Fibroblast of gingiva (primary cell): ENCODE measurements at places on chromosomes 16 and 17.

GRCh38 chr17:46063241-46063640 lies 64.2 kb downstream of the STH start:
- peak; percentile 52 for DNase-seq

- peak; percentile 10 for DNase-seq
Measured at GRCh38 chr17:34163646-34164045, 91.4 kb upstream of the CCL2 start.

GRCh38 chr16:2985462-2985861 lies 5.2 kb upstream of the PKMYT1 start:
- DNase-seq: no peak

DNA sequence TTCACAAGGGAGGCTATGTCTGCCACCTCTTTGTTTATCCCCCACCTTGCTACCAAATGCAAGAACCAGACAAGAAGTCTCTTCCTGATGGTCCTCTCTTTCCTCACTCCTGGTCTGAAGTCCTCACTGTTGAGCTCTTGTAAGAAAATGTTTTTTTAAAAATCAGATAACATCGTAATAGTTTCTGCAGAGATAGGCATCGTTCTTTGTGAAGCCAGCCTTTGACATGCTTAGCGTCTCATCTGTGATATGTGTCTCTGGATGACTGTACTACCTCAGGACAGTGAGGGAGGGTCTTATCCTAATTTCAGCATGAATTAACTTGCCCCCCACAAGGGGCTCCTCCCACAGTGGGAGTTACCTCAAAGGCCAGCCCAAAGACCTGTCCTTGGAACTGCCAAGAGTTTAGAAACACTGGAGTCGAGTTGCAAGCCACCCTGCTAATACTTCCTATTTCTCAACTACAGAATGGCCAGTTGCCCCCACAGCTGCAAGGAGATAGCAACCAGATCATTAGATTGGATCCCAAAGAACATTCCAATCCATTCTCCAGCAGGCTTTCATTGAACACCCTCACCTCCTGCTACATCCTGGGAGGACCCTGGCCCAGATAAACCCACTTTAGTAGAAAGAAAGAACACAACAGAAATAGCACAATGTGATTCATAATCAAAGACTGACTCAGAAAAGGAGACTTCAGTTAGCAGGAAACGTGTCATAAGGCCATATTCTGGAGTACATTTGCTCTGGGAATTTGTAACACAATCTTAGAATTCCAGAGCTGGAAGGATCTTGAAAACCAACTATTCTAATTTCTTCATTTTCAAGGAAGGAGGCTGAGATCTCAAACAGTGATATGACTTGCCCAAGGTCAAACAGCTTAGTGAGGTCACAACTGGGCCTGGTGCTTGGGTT lies 151.0 kb downstream of the IRX3 start:
- peak; percentile 44 for DNase-seq

DNA sequence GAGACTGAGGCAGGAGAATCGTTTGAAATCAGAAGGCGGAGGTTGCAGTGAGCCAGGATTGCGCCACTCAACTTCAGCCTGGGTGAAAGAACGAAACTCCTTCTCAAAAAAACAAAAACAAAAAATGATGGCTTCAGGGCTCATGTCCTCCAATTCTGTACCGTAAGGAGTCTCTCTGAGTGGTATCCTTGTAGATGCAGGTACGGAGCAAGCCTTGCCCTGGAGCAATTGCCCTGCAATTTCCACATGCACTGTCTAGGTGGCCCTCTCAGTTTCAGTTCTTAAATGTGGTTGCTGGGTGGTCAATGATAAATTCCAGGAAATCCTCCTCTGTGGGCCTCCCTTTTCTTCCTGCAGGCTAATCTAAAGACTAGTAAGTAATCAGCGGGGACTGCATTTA lies 10.6 kb downstream of the TMEM238L start:
- DNase-seq: no peak

DNA sequence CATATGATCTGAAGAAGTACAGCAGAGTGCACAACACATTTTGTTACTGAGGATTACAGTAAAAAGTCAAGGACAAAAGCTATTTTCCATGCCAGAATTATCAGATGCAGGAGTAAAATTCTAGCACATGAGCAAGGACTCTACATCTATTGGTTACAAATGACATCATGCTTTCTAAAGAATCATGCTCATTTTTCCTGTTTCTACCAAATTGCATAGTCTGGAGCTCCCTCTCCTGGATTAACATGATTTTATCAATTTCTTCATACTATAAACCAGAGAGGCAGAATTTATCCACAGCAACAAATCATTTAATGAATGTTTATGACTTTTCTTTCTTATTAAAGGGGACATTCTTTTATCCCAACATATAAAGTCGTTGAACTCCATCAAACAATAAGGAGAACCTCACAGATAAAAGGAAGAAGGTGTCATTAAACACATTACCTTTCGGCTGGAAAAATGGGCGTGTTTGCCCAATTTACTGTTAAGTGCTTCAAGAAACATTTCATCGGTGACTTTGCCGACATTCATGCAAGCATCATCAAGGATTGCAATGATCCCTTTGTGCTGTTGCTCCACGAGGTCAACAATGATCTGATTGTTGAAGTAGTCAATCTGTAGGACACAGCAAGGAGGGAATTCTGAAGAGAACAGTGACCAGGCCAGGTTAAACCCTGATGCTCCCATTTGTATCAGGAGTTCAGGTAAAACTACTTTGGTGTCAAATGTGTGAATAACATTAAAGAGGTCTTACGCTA lies 121.7 kb downstream of the MYO1D start:
- DNase-seq: peak; percentile 57

DNA sequence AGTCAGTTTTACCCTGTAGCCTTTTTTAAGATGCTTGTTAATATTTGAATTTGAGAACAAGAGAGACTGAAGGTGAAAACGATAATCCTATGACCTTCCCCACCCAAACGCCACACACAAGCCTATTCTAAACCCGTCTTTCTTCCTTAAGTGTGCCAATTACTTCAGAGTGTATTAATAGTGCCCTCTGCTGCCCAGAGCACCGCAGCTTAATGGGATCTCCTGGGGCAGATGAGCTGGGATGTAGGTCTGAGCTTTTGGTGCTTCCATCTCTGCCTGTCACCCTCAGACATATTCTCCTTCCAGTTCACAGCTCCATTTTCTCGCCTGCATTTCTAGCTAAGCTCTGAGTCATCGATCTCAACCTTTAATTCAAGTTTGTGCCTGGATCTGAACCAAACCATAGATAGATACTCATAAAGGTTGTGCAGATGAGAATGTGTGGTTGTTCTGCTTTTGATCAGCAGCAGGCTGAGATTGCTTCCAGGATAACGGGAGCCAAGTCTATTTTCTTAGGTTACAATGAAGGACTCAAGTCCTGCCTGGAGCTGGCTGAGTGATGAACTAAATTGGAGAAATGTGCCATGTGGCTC lies 46.4 kb upstream of the CDH13 start:
- no peak for DNase-seq

DNA sequence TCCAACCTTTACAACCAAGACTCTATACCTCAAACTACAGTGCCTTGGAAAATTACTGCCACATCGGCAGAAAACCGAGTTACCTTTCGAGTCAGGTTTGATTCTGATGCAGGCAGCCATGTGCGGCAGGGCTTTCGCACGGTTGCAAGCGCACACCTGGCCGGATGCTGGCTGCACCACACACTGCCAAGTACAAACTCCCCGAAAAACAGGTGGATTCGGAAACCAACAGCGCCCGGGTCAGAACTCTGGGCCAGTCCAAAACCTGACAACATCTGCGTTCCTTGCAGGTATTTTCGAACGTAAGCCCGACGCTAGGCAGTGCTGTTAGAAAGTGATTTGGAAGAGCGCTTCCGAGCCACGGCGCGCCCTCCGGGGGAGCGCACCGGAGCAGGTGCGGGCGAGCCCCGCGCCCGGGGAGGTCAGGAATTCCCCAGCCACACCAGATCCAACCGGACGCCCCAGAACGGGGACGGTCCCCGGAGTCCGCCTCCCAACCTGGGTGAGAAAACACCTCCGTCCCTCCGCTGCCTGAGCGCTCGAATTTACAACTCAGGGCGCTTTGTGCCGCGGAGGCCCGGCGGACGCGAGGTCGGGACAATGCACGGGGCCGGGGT lies 1.2 kb downstream of the USP7 start:
- DNase-seq: no peak

DNA sequence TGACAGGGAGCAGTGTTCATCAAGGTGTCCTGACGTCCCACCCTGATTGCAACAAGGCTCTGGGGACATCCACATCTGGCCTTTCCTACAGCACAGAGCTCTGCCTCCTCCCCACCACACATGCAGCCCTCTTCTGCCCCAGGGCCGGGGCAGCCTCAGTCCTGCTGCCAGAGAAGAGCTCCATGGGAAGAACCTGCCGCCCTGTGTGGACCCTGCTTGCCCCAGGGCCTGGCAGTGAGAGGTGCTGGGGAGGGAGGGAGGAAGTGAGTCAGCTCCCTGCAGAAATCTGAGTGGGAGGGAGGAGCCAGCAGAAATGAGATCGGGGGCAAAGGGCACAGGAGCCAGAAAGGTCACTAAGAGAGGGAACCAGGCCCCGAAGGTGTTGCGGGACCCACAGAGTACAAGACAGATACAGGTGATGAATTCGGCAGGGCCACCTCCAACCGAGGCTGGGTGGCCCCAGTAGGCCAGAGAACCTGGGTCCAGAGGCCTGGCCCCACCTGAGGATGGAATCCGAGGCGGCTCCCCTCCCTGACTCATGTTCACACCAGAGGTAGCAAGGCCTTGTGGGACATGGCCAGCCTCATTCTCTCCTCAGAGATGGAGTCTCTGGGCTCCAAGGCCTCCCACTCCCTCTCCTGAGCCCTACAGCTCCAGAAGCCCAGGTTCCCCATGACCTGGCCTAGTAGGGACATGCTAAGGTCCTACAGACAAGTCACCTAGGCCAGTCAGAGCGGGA lies 24.8 kb downstream of the MYO18A start:
- DNase-seq: peak; percentile 60

GRCh38 chr17:39659279-39660010 lies 5.7 kb upstream of the TCAP start:
- DNase-seq: no peak

DNA sequence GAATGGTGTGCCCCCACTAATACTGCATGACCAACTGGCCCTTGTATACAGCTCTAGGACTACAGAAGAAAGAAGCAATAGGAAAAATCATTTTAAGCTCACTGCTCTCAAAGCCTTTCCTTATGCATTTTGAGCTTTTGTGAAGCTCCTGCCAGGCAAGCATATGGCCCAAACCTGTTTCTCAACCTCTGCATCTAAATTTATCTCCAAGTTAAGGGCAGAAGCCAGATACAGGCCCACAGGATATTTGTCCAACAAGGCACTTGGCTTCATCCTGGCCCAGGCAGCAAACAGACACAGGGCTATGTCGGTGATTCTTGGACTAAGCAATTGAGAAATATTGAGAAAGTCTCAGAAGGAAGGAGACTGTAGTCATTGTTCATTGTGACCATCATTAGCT lies 43.9 kb downstream of the CCT6B start:
- DNase-seq: no peak
